Stimulated activated CD4-positive, alpha-beta T cell treated with anti-CD3 and anti-CD28 coated beads, Interleukin-4, amount 100 ng/mL, for 4 hours (primary cell): ENCODE measurements at places on chromosomes 13 and 19.

DNA sequence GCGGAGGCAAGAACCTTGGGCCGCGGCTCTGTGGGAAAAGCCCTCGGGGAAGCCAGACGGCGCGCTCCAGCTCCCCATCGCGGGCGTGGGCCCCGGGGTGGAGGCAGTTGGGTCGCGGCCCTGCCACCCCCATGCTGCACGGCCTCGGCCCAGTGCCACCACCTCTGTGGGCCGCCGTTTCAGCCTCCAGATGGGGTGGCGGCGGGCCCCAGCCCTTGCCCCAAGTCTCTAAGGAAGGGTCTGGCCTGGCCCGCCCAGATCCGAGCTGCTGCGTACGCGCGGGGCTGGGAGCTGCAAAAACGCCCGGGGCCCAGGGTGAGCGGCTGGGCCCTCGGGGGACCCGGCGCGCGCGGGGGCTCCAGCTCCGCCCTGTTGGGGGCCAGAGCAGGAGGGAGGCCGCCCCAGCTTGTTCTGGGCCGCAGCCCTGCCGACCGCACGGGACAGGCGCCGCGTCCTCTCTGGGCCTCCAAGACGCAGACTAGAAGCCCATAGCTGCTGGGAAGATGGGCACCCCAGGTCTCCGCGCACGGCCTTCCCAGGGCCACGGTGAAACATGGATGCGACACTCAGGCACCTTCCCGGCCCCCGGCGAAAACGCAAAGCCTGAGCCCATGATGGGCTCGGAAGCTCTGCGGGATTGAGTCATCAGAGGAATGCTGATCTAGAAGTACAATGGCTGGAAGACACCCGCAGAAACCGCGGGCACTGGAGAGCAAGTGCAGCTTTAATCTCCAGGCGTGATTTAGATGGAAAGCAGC lies 110.1 kb downstream of the KCTD15 start:
- DNase-seq, result no peak

GRCh38 chr19:18226956-18227780 lies 930 bp upstream of the PDE4C start:
- DNase-seq, result no peak

- DNase-seq, result peak; percentile 11
Measured at GRCh38 chr19:55116859-55117662, at the start of gene PPP1R12C. TSS of gene PPP1R12C (minus strand) at chr19:55117637. CDS start at chr19:55117543, 94 bp downstream.

GRCh38 chr13:45051315-45051714 lies 62.0 kb downstream of the GPALPP1 start:
- no peak for DNase-seq

- no peak for DNase-seq
Measured at GRCh38 chr19:850979-851335, 1.1 kb upstream of the ELANE start.

DNA sequence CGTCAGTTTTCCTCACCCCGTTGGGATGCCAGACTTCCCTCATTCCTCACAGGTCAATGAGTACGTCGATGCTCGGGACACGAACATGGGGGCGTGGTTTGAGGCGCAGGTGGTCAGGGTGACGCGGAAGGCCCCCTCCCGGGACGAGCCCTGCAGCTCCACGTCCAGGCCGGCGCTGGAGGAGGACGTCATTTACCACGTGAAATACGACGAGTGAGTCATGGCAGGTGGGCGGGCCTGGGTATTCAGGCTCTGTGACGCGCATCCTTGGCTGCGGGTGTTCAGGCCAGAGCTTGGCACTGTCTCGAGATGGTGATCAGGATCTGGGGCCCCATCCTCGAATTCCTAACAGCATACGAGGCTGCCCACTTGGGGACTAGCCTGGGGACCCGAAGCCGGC lies 21.4 kb downstream of the UHRF1 start:
- no peak for DNase-seq

GRCh38 chr13:72648513-72649065 lies 78.8 kb downstream of the MZT1 start:
- DNase-seq, result no peak

GRCh38 chr13:38713046-38713445 lies 26.2 kb downstream of the FREM2 start:
- DNase-seq, result no peak

- no peak for DNase-seq
Measured at GRCh38 chr19:58563034-58563573, 4.7 kb upstream of the UBE2M start.

GRCh38 chr19:55116232-55116858 lies 1.1 kb downstream of the PPP1R12C start:
- peak; percentile 50 for DNase-seq

- no peak for DNase-seq
Measured at GRCh38 chr19:42197375-42197817, 20.1 kb downstream of the DEDD2 start.

DNA sequence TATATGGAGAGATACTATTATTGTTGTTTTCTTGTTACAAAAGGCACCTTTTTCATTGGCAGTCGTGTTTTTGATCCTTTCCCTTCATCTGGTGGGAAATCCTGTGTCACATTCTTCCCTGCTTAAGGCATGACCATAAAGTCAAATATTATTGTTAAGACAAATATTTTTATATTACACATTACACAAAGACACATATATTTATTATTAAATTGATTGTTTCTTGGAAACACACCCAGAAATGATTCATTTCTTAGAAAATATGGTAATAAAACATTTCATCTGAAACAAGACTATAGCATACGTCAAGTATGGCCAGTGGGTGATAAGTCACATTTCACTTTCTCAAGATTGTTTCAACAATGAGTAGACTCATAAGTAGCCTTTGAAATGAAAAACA lies 77.3 kb downstream of the KCTD12 start:
- DNase-seq, result no peak

DNA sequence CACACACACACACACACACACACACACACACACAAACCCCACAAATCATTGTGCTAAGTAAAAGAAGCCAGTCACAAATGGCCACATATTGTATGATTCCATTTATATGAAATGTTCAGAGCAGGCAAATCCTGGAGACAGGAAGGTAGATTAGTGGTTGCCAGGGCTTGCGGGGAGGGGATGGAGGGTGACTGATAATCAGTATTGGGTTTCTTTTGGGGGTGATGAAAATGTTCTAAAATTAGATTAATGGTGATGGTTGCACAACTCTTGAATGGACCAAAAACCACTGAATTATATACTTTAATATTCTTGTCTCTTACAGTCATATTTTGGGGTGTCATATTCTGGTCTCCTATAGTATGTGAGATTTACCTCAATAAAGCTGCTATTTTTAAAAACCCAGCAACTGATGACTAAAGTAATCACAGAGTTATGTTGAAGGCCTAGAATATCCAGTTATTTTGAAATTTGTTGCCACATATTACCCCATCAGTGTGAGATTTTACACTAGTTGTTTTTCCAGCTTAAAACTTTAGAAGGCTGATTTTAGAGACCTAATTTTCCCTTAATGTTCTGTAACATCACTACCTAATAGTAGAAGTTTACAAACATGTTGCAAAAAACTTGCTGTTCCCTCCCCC lies 20.3 kb downstream of the FLT1 start:
- DNase-seq, result no peak

GRCh38 chr13:50195045-50195444 lies 179.8 kb downstream of the KCNRG start:
- no peak for DNase-seq

- no peak for DNase-seq
Measured at GRCh38 chr13:41847216-41847615, 113.7 kb downstream of the VWA8 start.

- DNase-seq, result no peak
Measured at GRCh38 chr19:40565910-40566495, 10.7 kb upstream of the SHKBP1 start.

DNA sequence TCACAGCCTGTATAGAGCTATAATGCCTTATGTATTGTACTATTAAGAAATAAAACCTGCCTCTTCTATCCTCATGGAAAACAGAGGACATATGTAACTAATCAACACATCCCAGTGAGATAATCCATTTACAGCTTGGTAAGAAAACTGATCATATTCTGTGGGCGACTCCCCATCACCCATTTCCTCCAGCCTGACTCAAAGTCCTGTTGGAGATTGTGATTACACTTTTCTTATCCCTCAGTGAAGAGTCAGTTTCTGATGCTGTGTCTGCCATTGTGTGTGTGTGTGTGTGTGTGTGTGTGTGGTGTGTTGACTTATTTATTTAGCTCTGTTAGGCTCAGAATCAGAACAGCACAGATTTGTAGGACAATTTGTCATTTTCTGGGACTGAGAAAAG lies 212.8 kb downstream of the FGF9 start:
- DNase-seq, result no peak

- no peak for DNase-seq
Measured at GRCh38 chr19:291561-292280, 518 bp upstream of the PLPP2 start.

- DNase-seq, result no peak
Measured at GRCh38 chr19:10473192-10473591, 30.0 kb downstream of the KEAP1 start.

DNA sequence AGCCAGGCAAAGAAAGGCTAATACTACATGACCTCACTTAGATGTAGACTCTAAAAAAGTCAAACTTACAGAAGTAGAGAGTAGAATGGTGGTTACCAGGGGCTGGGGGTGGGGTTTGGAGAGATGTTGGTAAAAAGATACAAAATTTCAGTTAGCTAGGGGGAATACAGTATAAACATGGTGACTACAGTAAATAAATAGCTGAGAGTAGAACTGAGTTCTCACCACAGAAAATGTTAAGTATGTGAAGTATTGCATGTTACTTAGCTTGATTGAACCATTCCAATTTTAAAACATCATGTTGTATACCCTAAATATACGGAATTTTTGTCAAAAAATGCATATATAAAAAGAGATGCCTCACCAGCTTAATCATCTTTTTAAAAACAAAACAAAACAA lies 67.5 kb upstream of the DOCK9 start:
- DNase-seq, result no peak

- DNase-seq, result no peak
Measured at GRCh38 chr13:54357284-54357933, 1328.8 kb downstream of the OLFM4 start.

GRCh38 chr19:4115050-4115817 lies 8.7 kb downstream of the MAP2K2 start:
- DNase-seq, result peak; percentile 34
